ENCODE measurements at places on chromosomes 2 and 18.

DNA sequence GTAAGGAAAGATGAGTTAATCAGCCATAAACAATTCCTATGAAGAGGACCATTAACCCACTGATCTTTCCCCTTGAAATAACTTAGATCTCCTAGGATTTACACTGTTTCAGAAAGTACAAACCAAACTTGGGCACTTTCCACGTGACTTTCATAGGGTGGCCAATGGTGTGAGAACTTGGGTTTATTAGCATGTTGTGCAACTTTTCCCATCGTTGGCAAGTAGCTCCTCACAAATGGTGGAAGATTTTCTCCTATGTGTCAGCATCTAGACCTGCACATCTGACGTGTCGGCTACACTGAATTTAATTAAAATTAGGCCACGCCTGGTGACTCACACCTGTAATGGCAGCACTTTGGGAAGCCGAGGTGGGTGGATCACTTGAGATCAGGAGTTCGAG lies 116.3 kb downstream of the GALNT1 start:
- DNase-seq: no peak

- no peak for DNase-seq
Observed at GRCh38 chr2:146734042-146734820, 1110.6 kb upstream of the ACVR2A start.

- DNase-seq: no peak
Observed at GRCh38 chr2:188811522-188811921, 162.7 kb upstream of the COL3A1 start.

- DNase-seq: no peak
Observed at GRCh38 chr2:45432406-45432805, 178.7 kb downstream of the SRBD1 start.

- DNase-seq: no peak
Observed at GRCh38 chr2:40369267-40370006, 82.5 kb downstream of the SLC8A1 start.

DNA sequence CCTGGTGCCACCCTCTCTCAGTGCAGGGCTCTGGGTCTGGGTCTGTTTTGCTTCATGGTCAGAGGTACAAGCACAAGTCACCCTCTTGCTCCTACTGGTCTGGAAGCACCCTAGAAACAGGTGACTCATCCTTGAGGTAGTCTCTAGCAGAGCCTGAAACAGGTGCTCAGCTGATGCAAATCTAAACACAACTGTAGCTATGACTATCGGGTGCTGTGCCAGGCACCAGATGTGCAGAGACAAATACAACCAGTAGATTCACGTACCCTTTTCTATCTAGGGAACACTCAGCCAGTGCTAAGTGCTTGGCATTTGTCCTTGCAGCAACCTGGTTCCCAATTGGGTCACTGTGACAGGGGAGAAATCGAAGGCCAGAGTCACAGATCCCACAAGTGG lies 140.9 kb upstream of the MYCN start:
- no peak for DNase-seq

- DNase-seq: no peak
Observed at GRCh38 chr2:5287558-5288334, 404.4 kb upstream of the SOX11 start.

GRCh38 chr18:56443166-56443907 lies 195.1 kb downstream of the TXNL1 start:
- no peak for DNase-seq

DNA sequence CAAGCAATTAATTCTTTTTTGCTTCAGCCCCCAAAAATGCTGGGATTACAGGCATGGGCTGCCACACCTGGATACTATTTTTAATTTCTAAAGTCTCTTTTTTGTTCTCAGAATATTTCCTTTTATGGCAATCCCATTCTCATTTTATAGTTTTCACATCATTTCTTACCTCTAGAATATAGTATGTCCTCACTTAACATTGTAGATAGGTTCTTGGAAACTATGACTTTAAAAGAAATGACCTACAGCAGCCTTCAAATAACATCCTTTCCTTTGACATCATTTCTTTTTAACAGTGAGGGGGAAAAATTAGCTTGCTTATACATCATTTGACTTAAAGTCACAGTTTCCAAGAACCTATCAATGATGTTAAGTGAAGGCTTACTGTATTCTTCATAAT lies 31.6 kb downstream of the RBBP8 start:
- no peak for DNase-seq

- no peak for DNase-seq
Observed at GRCh38 chr2:148739454-148740105, 95.0 kb downstream of the EPC2 start.

- no peak for DNase-seq
Observed at GRCh38 chr2:62874881-62875383, 169.4 kb downstream of the EHBP1 start.

- no peak for DNase-seq
Observed at GRCh38 chr18:21298351-21298750, 56.3 kb downstream of the GREB1L start.

- DNase-seq: no peak
Observed at GRCh38 chr2:120269076-120269744, 16.6 kb downstream of the RALB start.

- DNase-seq: no peak
Observed at GRCh38 chr2:16104949-16105668, 164.8 kb downstream of the MYCN start.

DNA sequence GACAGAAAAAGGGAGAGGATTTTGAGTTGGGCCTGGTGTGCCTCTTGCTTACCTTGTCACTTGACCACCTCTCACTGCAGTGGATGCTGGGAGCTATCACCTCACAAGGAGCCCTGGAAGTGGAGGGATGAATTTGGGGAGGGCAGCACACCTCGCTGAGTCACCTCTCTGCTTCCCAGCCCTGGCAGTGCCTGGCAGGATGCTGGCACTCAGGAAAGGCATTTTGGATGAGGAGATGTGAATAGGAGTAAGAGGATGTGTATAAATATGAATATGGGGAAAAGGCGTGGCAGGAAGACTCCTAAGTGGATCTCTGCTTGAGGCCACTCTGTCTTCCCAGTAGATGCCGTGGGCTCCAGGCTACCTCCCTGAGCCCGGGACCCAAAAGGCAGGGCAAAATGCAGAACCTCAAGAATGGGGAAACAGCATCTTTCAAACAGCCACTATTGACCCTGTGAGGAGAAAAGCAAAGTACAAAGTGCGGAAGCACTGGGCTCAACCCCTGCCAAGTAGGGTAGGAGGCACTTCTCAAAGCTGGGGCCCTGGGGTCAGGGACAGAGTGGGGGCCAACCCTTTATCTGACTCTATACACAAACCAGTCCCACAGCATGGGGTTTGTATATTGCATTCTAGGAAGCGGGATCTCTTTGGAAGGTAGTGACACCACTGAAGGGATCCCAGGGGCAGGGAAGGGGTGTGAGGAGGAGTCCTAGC lies 164.5 kb upstream of the GLI2 start:
- DNase-seq: no peak

- DNase-seq: no peak
Observed at GRCh38 chr2:113324684-113325160, 46.0 kb upstream of the PAX8 start.

DNA sequence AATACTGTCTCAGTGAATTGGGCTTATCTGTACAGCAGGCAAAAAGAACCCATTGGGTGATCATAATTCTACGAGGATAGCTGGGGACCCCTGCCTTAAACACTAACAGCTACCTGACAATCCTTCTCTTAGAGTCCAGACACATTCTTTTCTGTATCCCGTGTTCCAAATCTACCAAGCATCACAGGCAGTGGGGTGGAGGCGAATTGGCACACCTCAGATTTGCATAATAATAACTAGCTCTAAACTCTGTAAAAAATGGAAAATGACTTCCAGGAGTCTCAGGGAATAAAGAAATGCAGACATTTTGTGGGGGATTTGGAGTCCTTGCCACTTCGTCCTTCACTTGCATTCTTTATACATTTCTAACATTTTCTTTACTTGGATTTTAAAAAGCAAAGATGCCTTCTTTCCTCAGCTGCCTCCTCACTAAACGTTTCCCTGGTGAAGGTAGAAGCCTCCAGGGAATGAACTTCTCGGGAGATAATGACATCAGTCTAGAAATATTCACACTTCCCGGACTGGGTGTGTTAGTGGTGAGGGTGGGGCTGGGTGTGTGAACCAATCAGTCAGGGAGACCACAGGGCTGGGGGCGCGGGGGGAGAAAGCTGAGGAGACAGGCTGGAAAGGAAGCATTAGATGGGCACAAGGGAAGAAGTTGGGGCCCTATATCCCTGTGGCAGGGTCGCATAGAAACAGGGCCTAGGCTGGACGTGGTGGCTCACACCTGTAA lies 59.1 kb upstream of the BOD1L2 start:
- no peak for DNase-seq

Data from AG04449 (cell line).